ENCODE measurements at places on chromosomes 2 and 18.
A peak's percentile ranks its signal among the peaks of the same experiment; 100 is the strongest.

- no peak for DNase-seq
Observed at GRCh38 chr2:40564184-40564583, 112.3 kb upstream of the SLC8A1 start.

- no peak for DNase-seq
Observed at GRCh38 chr2:136844546-136844945, 79.2 kb downstream of the THSD7B start.

GRCh38 chr2:159349674-159350299, 63.3 kb upstream of the WDSUB1 start:
- no peak for DNase-seq

DNA sequence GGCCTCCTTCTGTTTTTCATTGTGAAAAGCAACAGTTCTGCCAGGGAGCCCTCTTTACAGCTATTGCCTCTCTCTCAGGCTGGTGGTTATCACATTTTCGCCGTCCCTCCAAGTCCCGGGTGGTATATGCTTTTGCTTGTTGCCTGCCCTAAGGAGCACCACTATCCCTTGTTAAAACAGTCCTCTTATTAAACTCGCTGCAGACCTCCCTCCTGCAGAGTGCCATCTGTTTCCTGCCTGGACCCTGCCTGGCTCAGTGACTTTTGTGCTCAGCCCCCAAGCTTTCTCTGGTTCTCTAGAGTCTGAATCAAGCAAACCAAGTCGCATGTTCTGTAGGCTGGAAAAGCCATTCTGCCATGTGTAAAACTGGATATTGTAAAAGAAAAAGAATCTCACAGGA, 72.1 kb upstream of the FHL2 start:
- no peak for DNase-seq

GRCh38 chr2:172085460-172086159, at the start of gene DLX1:
Gene DLX1 (plus strand): TSS chr2:172085507. CDS start chr2:172085678, 171 bp downstream.
- no peak for DNase-seq

DNA sequence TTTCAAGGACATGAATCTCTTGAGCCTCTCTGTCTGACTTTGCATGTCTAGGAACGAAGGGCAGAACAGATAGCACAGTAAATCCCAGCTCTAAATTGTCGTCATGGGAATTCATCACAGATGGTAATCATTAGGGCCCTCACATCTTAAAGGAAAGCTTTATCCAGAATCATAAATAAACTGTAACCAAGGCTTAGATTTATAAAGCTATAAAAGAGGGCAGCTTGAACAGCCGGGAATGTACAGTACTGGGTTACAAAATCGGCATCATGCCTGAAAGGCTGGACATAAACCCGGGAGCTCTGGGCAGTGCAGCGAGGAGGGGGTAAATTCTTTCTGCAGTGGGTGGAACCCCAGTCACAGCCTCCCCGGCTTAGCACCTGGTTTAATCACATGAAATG, 144.4 kb downstream of the GFPT1 start:
- peak; percentile 65 for DNase-seq

- DNase-seq = no peak
Observed at GRCh38 chr2:237514474-237515130, 27.6 kb downstream of the MLPH start.

GRCh38 chr2:202653890-202654289, 19.1 kb downstream of the FAM117B start:
- no peak for DNase-seq

DNA sequence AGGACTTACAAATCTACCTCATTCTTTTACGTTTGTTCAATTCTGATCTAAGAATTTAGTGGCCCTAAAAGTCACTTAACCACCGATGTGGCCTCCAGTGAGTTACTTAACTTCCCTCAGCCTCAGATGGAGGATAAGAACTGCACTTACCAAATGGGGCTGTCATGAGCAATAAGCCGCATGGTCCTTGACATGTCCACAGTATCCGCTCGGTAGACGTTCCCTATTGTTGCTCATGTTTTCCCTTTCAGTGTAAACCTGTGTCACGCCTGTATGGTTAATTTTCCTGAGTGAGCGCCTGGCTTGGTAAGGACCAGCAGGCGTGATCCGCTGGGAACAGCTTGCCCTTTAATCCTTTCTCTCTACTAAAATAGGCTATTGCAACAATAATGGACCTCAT, 20.3 kb downstream of the SEC11C start:
- DNase-seq = no peak

GRCh38 chr2:65749545-65749944, 317.1 kb upstream of the SPRED2 start:
- DNase-seq = no peak

- DNase-seq = no peak
Observed at GRCh38 chr2:43415592-43415991, 180.2 kb downstream of the THADA start.

DNA sequence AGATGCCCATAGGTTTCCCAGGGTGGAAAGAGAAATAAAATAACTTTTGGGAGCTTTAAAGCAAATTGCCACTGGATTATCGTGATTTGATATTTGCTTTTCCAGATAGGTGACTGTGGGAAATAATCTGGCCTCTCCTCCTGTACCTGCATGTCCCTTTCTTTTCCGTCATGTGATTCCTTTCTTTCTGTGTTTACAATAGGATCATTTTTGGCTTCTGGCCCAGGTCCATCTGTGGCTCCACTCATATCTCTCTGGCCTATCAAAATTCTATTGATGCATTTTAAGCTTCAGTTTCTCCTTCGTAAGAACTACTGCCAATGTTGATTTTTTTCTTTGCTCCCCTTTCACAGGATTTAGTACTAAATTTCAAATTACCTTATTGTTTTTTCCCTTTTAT, 153.6 kb downstream of the CCDC85A start:
- DNase-seq = no peak

GRCh38 chr2:133413863-133414262, 154.4 kb downstream of the NCKAP5 start:
- DNase-seq = no peak

DNA sequence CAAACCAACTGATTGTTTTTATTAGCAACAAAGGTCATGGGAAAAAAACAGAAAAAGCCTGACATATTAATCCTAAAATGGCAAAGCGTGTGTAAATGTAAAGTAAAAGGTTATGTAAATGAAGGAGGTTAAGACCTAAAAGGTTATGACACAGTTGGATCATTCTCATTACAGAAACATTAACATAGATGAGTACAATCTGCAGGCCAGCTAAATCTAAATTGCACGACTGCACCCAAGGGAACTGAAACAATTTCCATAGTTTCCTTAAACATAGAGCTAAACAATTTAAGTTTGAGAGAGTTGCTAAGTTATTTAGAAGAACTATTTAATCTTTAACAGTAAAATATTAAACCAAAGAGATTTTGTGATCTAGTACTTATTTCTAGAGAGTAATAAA, 151.6 kb upstream of the UBE2E3 start:
- DNase-seq = no peak

DNA sequence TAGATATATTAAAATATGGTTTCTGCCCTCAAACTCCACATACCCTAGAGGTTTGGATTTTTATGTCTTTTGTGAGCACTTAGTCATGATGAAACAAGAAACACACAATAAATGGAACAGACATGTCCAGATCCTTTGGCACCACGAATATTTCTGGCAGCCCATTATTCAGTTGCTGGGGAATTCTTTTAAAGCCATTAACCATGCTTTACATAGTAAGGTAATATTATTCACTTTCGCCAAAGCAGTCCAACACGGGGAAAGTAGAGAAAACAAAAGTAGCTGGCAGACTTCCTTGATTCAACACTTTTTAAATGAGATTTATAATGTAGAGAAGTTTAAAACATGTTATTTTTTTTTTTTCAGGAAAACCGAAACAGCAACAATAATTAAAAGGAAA, 235.4 kb downstream of the PIEZO2 start:
- no peak for DNase-seq

- DNase-seq = no peak
Observed at GRCh38 chr2:187313831-187314230, 134.2 kb downstream of the CALCRL start.

GRCh38 chr2:61763605-61764034, 90.2 kb downstream of the FAM161A start:
- DNase-seq = no peak

Data from right renal pelvis (tissue), 4 donors.